ENCODE measurements at places on chromosomes 5 and 9.

DNA sequence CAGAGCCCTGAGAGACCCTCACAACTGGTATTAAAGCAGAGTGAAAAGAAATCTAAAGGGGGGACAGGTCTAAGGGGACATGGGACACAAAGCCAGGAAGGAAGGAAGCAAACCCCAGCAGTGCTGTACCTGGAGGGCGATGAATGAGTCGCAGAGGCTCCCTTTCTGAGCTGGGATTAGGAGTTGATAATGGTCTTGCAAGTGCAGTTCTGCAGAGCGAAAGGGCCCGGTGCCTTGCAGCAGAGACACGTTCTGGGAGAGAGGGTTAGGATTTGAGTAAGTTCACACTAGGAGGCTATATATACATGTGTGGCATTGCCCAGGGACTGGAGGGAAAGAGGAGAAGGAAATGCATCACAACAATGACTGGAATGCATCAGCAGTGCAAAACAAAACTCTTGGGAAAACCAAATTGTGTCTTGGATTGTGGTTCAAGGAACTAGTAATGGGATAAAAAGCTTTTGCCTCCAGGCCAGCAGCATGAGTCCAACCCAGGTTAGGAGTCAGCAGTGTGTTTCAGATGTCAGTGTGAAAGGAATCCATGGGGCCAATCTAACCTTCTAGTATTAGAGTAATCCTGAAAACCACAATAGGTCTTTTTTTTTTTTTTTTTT is 38.8 kb upstream of the LIFR start:
- no peak for DNase-seq

- no peak for DNase-seq
Measured at GRCh38 chr9:71036501-71036900, 84.9 kb downstream of the TRPM3 start.

GRCh38 chr9:112006361-112007020 is 109.9 kb downstream of the UGCG start:
- no peak for DNase-seq

- no peak for DNase-seq
Measured at GRCh38 chr9:123928533-123929176, 1.3 kb downstream of the DENND1A start.

DNA sequence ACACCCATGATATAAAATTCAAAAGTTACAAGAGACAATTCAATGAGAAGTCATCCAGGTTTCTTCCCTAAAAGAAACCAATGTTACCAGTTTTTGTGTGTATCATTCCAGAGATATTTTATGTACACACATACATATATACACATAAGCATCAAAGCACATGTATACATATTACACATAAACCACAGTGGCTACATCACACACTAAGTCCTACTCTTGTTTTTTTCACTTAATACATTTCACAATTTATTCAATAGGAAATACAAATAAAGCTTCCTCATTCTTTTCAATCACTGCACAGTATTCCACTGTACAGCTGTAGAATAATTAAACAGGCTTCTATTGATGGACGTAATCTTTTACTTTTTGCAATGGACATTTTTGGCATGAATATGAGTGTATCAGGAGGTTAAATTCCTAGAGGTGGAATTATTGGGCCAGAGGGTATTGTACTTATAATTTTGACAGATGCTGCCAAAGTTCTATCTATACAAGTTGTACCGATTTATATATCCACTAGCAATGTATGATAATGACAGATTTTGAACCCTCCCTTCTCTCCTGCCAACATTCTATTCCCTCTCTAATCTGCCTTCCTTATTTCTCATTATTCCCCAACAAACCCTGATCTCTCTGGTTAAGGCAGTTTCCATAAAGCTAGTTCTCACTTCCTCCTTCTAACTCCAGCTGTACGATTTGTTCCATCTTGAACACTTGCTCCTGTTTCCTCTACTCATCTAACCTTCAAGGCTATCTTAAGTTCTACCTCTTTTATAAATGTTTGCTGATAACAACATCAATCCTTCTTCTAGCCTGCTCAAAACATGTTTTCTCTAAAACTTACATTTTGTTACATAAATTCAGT is 35.2 kb downstream of the MRPS27 start:
- no peak for DNase-seq

GRCh38 chr5:79544131-79544530 is 30.2 kb upstream of the HOMER1 start:
- DNase-seq, result no peak

- DNase-seq, result no peak
Measured at GRCh38 chr9:132597073-132597775, 14.8 kb downstream of the BARHL1 start.

DNA sequence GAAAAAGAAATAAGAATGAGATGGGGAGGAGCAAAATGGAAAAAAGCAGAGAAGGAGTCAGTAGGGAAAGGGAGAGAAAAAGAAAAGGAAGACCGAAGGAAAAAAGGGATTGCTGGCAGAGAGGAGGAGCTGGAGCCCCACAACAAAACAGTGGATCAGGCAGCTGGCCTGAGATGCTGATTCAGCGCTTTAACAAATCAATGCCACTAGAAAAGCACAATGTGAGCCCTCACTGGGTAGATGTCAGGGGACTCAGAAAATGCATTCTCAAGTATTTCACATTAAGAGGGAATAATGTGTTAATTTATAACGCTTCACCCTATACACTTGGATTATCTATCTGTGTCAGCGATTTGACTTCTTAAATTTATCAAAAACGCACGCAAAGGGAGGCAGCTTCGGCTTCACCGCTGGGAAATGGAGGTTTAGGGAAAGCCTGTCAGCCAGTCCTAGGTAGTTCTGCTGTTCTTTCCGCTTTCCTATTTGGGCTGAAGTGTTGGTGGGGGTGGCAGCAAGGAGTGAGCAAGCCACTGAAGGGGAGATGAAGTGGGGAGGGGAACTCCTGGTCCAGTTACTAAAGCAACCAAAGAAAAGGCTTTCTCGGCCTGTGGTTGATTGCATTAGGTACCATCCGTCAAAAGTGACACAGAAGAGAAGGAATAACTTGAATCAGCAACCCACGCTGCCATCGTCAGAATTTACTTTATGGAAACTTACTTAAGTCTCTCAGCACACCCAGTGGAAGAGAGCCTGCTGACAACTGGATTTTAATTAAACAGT is 161.6 kb downstream of the BNC2 start:
- no peak for DNase-seq

DNA sequence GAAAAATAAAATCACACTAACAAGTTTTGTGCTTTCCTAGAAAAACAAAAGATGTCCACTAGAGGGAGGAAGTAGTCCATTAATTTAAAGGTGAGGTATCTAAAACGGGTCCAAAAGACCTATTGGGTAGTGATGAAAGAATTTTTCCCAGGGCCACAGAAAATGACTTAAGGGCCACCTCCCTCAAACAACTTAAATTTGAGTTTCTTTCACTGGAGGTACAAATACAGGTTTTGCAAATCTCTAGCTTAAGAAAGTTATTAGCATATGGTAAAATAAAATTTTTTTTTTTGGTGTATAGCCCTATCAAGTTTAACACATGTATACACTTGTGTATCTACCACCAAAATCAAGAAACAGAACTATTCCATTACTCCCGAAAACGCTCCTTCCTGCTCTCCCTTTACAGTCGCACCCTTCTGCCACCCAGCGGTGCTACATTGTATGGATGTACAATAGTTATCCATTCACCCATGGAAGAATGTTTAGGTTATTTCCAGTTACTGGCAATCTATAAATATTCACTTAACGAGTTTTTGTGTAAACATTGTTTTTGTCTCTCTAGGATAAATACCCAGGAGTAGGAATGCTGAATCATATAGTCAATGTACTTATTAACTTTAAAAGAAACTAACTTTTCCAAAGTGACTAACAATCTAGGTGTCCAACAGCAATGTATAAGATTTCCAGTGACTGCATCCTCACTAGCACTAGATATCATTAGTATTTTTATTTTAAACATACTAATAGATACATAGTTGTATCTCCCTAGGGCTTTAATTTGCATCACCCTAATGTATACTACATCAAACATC is 21.9 kb downstream of the DEPDC1B start:
- DNase-seq, result no peak

- no peak for DNase-seq
Measured at GRCh38 chr9:7171396-7172153, 413.8 kb downstream of the KDM4C start.

GRCh38 chr9:82116556-82116955 is 128.0 kb downstream of the SPATA31D1 start:
- DNase-seq, result no peak

GRCh38 chr5:104646416-104646815 is 1083.8 kb upstream of the NUDT12 start:
- no peak for DNase-seq

DNA sequence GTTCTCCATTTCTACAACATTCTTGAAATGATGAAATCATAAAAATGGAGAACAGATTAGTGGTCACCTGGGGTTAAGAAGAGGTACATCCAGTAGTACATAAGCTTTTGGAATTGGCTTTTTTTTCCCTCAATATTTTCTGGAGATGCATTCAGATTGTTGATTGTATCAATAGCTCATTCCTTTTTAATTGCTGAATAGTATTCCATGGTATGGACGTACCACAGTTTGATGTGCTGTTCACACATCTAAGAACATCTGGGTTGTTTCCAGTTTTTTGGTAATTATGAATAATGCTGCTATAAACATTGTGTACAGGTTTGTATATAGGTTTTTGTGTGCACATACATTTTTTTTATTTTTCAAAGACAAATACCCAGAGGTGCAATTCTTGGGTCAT is 130.0 kb downstream of the PPP2R2B start:
- DNase-seq, result no peak

GRCh38 chr5:179207470-179207869 is 137.8 kb downstream of the ADAMTS2 start:
- DNase-seq, result no peak

DNA sequence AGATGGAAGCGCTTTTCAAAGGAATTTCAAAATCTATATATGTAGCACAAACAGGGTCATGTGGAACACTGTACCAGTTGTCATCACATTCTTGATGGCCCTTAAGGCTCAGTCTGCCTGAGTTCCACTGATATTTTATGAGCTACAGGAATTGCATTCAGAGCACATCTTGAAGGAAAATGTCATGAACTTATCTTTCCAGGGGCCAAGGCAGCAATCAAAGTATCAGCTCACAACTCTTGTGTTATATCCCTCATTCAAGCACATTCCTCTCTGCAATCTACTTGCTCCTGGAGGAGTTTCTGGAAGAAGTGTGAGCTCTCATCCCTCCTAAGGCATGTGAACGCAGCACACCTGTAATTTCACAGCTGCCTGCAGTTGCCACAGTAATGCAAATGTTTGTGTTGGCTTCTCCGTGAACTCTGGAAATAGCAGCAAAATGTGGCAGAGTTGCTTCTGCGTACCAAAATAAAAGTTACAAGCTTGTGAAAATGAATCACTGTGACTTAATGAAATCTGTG is 89.7 kb upstream of the EQTN start:
- DNase-seq, result no peak

GRCh38 chr5:154587123-154588026 is 109.3 kb upstream of the HAND1 start:
- DNase-seq, result no peak

DNA sequence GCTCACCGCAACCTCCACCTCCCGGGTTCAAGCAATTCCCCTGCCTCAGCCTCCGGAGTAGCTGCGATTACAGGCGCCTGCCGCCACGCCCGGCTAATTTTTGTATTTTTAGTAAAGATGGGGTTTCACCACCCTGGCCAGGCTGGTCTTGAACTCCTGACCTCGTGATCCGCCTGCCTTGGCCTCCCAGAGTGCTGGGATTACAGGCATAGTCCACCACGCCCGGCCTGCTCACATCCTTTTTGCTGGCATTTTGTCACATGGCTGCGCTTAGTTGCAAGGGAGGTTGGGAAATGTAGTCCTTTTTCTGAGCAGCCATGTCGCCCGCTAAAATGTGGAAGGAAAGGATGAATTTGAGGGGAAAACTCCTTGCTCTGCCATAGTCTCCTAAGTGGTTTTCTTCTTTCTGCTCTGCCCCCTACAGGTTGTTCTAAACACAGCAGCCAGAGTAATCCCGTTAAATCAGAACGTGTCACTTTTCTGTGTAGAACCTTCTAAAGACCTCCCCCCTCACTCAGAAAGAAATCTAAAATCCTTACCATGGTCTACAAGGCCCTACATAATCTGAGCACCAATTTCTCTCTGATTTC is 57.8 kb upstream of the HSPA9 start:
- no peak for DNase-seq

DNA sequence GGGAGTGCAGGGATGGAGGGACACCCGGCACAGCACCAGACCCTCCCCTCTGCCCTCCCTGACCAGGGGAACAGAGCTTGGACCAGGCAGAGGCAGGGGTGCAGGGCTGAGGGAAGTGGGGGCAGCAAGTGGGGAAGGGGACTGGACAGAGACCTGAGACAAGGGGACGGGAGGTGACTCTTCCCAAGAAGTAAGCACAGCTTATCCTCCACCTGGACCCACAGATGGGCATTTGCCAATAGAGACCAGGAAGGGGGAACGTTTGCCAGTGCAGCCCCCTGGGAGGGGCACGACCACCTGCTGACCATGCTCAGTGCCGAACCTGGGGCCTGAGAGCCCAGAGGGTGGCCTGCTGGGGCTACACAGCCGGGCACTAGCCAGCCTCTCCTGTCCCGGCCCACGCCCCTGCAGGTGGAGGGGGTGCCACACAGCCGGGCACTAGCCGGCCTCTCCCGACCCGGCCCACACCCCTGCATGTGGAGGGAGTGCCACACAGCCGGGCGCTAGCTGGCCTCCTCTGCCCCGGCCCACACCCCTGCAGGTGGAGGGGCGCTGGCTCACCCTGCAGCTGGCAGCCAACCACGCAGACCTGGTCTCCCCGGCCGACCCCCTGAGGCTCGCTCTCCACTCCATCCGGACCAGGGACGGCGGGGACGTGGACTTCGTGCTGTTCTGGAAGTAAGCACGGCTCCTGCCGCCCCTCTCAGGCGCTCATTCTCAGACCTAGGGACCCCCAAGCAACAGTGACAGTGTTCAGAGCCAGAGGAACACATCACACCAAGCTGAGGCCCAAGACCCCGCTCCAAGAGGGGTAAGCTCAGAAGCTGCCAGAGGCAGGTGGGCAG is 24.3 kb downstream of the GLT6D1 start:
- DNase-seq, result no peak

DNA sequence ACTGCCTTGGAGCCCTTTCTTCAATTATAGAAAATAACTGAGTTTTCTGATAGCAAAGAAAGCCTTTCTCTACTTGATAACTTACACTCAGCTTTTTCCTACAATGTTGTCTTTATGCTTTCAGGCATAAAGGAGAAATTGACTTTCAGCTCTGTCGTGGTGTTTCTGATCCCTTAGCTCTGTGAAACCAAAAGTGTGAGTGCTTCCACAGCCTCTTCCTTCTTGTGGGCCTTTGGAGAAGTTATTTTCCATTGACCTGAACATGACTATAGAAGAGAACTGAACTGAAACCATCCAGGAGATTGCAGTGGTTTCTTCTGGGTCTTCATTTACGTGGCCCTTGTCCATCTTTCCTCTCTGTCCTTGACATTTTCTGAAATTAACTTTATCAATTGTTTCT is 59.5 kb upstream of the EQTN start:
- no peak for DNase-seq

DNA sequence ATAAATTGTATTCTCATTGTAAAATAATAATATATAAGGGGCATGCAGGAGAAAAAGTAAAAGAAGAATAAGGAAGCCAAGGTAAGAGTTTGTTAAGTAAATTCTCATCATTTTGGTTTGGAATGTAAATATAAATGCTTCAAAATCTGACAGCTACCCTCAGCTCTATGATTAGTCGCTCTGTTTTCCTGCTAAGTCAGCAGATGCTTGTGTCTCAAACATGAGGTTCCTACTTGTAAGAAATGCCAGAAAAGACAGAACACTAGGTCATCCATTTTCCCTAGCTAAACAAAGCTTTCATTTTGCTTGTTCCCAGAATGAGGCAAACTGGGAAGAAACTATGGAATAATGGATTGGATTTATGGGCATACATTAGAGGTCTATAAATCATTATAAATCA is 293.1 kb downstream of the DMRTA1 start:
- DNase-seq, result no peak
